Stimulated activated CD4-positive, alpha-beta T cell treated with anti-CD3 and anti-CD28 coated beads, Interleukin-12 subunit alpha, Interleukin-12 subunit beta, amount 100 ng/mL, for 24 hours (primary cell): ENCODE measurements at places on chromosomes 3 and 15.
A peak's percentile ranks its signal among the peaks of the same experiment; 100 is the strongest.

- DNase-seq: no peak
Measured at GRCh38 chr3:25038271-25038670, 389.8 kb upstream of the RARB start.

DNA sequence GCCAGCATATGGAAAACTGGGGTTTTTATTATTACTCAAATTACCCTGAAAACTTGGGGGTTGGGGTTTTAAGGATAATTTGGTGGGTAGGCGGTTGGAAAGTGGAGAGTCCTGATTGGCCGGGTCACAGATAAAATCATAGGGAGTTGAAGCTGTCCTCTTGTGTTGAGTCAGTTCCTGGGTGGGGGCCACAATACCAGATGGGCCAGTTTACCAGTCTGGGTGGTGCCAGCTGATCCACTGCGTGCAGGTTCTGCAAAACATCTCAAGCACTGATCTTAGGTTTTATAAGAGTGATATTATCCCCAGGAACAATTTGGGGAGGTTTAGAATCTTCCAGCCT is 4.9 kb upstream of the ZNF662 start:
- DNase-seq: no peak

DNA sequence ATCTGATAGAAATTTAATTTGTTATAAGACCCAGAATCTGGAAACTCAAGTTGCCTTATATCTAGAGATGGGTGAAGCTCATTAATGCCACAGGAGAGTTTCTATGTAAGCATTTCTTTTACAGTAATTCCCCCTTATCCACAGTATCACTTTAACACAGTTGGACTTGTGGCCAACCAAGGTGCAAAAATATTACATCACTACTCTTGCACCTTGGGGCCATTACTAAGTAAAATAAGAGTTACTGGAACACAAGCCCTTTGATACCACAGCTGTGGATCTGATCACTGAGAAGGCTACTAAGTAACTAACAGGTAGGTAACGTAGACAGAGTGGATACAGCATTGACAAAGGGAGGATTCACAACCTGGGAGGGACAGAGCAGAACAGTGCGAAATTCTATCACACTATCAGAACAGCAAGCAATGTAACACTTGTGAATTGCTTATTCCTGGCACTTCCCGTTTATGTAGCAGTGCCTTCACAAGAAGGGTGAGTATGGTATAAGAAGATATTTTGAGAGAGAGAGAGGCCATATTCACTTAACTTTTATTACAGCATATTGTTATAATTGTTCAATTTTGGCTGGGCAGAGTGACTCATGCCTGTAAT is 33.9 kb upstream of the TOPBP1 start:
- DNase-seq: no peak

DNA sequence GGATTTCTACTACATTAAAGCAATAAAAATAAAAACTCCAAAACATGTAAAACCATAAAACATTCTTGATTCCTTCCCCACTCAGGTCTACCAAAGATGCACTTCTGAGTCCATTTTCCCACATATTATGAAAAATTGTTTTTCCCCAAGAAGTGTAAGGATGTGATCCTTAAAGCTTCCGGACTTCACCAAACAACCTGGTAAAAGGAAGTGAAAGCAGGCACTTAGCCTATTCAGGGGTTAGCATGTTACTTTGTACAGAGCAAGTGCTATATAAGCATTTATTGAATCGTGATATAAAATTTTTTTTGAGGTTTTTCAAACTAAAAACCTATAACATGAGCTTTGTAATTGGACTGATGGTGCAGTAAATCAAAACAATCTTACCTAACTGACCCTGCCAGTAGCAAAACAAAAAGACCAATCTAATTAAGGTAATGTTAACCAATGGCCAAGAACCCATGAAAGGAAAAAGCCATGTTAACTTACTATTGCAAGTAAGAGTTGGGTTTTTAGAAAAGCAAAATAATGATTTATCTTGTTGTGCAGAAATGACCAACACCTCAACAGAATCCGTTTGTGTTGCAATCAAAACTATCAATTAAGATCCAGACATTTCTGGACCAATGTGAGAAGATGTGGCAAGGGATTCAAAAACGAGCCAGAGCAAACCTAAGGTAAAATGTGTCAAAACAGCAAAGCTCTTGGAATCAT is 1.8 kb downstream of the SETD2 start:
- DNase-seq: no peak

DNA sequence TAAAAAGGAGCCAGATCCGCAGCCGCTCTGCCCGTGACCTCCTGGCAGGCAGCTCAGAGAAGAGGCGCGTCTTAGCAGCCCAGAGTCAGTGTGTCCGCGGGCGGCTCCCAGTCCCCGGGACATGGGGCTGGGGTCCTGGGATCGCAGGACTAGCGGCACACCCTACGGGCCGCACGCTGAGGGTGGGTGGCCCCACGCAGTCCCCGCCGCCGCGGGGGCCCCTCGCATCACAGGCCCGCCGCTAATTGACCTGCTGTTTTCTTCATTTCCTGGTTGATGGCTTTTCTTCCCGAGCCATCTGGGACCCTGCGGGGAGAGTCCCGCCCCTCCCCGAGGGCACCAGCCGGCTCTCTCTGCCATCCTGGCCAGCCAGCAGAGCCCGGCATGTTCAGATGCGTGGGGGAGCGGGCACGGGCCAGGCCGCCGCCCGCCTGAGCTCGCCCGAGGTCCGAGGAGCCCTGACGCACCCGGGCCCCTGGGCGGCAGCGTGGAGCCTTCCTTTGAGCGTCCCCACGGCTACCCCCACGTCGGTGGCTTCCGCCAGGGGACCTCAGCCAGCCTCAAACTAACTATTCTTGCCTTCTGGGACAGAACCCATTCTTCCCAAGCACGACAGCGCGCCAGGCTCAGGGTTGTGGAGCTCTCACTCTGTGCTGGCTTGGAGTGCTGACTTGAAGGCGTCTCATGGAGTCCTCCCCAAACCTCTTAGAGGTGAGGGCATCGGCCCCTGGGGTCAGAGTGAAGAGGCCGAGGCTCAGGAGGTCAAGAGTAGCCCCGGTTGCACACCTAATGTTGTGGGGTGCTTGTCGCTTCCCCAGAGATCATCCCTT is 34.6 kb upstream of the CACNA2D3 start:
- no peak for DNase-seq

DNA sequence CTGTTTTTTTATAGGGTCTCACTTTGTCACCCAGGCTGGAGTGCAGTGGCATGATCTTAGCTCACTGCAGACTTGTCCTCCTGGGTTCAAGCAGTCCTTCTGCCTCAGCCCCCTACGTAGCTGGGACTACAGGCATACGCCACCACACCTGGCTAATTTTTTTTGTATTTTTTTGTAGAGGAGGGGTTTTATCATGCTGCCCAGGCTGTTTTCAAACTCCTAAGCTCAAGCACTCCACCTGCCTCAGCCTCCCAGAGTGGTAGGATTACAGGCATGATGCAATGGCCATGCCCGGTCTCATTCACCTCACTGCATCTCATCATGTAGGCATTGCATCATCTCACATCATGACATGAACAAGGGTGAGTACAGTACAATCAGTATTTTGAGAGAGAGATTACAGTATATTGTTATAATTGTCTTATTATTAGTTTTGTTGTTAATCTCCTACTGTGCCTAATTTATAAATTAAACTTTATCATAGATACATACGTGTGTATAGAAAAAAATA is 74.3 kb upstream of the EOMES start:
- no peak for DNase-seq

DNA sequence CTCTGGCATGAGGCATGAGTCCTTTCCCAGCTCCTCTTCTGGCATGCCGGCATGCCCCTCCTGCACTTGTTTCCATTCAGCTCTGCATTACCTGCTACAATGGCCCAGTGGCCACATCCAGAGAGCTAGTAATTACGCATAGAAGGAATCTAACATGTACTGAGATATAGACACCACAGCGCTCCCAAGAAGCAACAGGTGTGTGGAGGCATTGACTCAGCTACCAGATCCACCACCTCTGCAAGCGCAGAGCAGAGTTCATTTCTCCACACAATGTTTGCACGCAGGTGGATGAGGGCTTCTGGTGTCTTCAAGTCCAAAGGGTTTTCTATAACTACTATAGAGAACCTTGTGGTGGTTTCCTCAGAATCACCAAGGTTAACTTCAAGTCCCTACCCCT is 4.2 kb downstream of the MOBP start:
- no peak for DNase-seq

- DNase-seq: peak; percentile 43
Measured at GRCh38 chr3:50652709-50653108, 22.0 kb upstream of the DOCK3 start.

DNA sequence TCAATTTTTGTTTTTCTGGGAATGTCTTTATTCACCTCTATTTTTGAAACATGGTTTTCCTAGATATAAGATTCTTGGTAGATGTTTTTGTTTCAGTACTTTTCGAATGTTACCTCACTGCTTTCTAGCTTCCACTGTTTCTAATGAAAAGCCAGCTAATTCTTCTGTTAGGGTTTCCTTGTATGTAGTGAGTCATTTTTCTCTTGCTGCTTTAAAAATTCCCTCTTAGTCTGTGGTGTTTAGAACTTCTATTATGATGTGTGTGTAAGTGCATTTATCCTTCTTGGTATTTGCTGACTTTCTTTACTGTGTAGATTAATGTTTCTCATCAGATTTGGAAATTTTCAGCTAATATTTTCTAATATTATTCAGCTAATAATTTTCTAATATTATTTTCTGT is 151.1 kb upstream of the OSTN start:
- DNase-seq: no peak

GRCh38 chr3:169813278-169813677 is 574 bp upstream of the LRRC34 start:
- DNase-seq: no peak

GRCh38 chr3:186960347-186960746 is 30.0 kb downstream of the ST6GAL1 start:
- DNase-seq: no peak

DNA sequence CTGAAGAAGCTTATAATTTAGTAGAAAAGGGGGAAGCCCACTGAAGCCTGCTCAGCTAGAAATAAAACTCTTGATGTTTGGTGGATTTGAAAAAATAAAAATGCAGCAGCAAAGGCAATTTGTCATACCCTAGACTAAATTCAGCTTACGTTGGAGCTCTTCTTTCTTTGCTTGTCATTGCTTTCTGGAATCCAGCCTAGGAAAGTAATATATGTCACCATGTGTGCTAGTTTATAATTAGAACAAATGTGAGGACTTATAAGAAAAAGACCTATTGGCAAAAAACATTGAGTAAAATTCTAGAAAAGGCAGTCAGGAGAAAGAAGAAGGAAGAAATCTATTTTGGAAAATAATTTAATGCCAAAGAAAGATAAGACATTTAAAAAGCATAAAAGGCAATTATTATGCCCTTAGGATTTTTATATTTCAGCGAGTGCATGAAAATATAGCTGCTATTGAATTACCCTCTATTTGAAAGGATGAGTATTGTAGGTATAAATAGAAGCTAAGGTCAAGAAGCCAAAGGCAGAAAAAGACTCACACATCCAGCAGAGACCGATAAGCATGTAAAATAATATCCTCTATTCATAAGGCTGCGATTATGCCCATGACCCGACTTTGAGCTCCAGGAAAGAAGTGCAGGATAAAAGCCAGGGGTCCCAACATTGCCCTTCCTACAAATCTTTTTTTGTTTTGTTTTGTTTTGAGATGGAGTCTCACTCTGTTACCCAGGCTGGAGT is 10.6 kb upstream of the BTBD1 start:
- DNase-seq: no peak

DNA sequence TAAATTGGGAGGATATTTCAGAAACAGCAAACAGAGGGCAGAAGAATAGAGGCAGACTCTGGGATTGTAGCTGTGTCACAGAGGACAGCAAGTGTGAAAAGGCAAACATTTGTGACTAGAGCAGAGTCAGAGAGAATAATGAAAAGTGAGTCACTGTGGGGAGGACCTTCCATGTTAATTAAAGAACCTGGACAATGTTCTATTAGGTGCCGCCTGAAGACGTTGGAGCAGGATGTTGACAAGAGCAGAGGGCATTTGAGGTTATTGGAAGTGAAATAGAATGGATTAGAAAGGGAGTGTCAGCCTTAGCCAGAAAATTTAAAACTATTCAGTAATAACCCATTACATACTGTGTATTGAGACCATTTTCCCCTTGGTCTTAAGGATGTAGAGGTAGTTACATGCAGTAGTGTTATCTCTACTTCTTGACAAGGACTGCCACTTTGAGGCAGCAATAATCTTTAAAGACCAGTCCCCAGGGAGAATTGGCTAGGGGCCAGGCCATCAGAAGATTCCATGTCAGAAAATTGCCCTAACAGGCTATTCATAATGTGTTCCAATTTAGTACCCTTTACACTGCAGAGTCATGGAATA is 5.8 kb downstream of the ACKR2 start:
- DNase-seq: no peak

GRCh38 chr3:127690823-127691452 is 18.2 kb downstream of the ABTB1 start:
- DNase-seq: no peak

DNA sequence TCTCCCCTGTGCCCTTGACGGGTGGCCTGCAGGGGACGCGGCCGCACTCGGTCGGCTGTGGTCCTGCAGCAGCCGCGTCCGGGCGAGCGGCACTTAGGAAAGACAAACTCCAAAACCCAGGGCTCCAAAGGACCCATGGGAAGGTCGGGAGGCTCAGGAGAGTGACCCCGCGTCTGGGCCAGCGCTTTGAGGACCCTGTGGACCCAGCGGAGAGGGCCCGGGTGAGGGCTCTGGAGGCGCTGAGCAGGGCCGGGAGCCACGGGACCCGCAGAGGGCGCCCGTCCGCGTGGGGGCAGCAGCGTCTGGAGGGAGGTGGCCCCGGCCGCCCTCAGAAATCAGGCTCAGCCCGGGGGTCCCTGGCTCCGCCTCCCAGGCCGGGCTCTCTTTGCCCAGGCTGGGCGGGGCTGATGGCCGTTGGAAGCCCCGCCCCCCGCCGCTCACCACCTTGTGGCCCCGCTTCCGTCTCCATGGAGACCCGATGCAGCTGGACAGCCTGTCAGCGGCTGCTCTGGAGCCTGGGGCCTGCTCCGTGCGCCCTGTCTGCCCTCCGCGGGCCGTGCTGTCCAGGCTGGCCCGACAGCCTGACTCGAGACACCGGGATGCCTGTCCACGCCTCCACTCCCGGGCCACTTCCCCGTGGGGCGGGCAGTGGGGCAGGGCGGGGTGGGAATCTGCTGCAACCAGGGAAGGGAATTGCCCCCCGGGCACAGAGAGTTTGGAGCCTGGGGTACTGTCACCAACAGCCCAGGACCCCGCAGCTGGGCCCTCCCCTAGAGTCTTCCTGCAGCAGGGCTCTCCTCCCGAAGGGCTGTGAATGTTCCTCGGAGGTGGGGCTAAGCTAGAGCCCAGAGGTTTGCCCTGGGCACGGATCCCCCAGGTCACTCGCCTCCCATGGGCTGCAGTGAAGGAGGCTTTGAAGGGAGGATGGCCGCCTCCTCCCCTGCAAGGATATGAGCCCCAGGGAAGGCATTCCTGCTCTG is 34.8 kb upstream of the RPL32 start:
- DNase-seq: no peak
